ENCODE measurements at places on chromosomes 13 and 19.

- no peak for DNase-seq
These were observed 881 bp downstream of the ZNF20 start for GRCh38 chr19:12139269-12139668.

DNA sequence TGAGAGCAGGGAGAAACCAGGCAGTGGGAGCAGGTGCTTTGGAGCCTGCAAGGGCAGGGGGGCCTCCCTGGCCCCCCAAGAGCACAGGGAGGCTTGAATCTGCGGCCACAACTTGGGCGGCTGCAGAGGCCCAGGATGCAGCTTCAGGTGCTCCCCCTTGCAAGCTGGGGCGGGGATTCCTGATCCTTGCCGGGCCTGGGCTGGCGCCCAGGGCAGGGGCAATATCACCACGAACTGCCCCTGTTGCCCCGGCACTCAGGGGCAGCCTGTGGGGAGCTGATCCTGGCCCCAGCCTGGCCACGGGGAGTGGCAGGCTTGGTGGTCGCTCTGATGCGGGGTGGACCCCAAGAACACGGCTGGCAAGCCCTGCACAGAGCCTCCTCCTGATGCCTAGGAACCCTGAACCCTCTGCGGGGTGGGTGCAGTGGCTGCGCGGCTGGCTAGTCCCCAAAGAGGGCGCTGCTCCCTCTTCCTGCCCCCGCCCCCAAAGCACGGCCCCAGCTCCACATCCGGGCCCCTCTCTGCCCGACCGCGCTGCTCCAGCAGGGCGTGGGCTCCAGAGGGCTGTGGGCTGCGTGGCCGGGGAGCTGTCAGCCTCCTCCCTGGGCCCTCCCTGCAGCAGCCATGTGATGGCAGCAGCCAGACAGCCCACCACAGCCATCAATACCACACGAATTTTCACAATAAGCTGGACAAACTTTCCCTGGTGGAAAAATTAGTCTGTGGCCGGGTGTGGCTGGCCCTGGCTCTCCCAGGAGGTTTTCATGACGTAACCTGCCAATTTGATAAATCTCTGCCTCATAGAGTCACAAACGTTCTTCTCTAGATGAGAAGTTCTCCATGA is 21.0 kb downstream of the TNFSF9 start:
- peak; percentile 79 for DNase-seq

GRCh38 chr13:53010374-53011105 is 18.1 kb upstream of the OLFM4 start:
- no peak for DNase-seq

- no peak for DNase-seq
These were observed 3.8 kb downstream of the HCN2 start for GRCh38 chr19:593505-593904.

- peak; percentile 27 for DNase-seq
These were observed 644 bp downstream of the MED26 start for GRCh38 chr19:16627193-16627927.

GRCh38 chr13:33994198-33994597 is 176.2 kb downstream of the RFC3 start:
- DNase-seq = no peak

- DNase-seq = no peak
These were observed 695.3 kb downstream of the DACH1 start for GRCh38 chr13:71171740-71172139.

DNA sequence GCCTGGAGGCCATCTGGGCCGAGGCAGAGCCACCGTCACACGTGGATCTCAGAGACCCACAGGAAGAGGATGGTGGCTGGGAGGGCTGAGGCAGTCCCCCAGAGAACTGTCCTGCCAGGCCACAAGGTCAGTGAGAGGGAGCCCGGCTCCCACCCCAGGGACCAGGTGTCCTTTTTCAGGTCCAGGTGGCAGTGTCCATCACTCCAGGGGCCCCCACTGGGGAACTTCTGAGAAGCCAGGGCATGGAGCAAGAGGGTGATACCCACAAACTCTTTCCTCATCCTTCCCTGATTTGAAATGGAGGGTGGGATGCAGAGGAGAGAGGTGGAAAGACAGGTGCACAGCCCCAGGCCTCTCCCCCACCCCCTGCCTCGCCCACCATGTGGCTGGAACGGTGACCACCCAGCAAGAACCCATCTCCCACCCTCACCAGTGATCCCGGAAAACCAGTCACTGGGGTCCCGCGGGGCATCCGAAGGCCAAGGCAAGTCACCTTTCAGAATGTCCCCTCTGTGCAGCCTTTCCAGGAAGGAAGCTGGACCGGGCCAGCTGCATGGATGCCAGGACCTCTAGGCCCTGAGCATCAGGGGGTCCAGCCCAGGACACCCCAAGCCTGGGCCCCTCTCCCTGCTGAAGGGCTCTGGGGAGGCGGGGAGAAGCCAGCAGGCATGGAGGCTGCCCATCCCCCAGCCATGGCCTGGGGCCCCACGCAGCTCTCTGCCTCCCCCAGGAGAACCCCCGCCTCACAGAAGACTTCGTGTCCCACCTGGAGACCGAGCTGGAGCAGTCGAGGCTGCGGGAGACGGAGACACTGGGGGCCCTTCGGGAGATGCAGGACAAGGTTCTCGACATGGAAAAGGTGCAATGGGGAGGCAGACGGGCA is 14.1 kb downstream of the PRR36 start:
- no peak for DNase-seq

DNA sequence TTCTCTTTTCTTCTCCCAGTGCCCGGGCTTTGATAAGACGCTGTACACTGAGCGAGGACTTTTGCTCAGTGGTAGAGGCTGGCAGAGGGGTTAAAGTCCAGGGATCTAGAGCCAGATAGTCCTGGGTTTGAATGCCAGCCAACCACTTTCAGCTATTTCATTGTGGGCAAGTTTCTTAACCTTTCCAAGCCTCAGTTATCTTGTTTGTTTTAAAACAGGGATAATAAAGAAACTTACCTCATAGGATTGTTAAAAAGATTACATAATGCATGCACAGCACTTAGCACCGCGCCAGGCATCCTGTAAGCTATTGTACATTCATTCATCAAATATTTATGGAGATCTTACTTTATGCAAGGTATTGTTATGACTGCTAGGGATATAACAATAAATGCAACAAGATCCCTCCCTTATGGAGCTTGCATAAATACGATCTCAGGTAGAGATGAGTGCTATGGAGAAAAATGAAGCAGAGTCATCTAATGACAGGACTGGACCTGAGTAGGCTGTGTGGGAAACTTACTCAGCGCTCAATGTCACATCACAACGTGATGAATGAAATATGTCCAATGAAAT is 70.8 kb downstream of the LNX2 start:
- DNase-seq = no peak

DNA sequence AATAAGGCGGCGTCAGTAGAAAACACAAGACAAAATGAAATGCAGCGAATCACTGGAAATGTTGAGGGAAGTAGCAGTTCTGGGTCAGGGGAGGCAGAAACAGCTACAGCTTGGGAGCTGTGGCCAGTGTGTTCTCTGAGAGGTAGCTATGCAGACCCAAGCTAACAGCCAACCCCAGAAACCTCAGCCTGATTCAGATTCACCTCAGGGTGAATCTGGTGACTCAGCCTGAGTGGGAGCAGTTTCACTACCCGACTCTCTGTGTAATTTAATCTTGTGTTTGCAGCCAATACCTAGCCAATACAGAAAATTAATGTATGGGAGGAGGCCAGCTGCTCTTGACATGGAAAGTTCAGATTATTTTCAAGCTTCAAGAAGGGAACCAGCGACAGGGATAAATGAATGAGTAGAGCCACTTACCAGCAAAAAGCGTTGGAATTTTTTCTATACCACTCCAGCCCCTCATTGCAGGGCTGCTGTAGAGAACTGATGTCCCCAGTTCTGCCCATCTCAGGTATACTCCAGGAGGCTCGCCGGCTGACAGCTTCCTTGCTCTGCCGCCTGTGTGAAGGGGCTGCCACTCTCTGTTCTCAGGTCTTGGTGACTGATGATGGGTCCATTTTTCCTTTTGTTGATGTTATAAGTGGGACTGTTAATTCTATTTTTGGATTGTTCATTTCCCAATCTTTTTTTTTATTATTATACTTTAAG is 8.9 kb downstream of the IGFL3 start:
- DNase-seq = peak; percentile 27

- DNase-seq = peak; percentile 79
These were observed 2.0 kb upstream of the RNF126 start for GRCh38 chr19:664913-665443.

DNA sequence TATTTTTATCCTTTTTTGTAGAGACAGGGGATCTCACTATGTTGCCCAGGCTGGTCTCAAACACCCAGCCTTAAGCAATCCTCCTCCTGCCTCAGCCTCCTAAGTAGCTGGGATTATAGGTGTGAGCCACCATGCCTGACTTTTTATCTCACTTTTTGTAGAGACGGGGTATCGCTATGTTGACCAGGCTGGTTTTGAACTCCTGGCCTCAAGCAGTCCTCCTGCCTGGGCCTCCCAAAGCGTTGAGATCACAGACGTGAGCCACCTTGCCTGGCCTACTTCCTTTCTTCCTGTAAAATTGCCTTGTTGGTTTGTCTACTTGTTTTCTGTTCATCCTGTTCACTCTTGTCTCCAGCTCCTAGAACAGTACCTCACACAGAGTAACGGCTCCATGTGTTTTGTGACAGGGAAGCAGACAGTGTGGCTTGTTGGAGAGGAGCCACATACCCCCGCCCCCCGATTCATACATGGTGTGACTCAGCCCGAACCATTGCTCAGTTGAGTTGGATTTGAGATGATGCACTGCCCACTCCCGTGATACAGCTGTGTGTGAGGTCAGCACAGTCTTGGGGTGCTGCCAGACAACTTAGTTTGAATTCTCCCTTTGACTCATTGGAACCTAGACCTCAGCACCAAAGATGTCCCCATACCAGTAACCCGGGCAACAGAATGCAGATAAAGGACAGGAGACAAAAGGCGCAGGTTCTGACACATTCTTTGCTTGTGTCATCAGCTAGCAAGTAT is 34.2 kb downstream of the GPR42 start:
- peak; percentile 36 for DNase-seq

DNA sequence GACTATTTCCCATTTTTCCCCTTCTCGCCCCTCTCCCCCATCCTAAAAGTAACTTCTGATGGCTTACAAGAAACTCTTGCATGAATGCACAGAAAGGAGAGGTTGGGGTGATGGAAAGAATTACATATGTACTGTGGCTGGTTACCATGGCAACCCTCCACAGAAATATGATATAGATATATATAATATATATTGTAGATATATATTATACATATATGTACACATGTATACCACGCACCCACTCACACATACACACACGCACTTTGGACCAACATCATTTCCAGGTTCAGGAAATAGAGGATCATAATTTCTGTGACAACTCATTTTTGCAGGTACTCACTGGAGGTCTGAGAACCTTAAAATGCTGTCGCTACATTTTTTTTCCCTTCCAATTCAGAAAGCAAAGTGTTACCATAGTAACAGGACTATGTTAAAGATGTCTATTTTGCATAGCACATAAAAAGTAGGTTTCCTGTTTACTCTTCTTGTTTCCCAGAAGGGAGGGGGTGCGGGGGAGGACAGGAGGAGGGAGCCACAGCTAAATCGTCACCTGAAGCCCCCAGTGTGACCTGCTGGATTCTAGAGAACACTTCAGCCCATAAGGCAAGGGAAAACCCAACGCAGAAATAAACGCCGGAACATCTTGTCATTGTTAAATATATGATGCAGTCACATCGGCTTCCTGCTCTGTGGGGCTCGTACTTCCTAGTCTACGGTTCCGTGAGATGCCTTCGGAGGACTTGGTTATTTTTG is 44.7 kb downstream of the EFNB2 start:
- no peak for DNase-seq

- no peak for DNase-seq
These were observed 4.8 kb downstream of the KCNK6 start for GRCh38 chr19:38324431-38324830.
